ENCODE measurements at places on chromosomes 4 and X.

GRCh38 chr4:126710935-126711334 lies 921.8 kb upstream of the INTU start:
- DNase-seq: no peak

GRCh38 chr4:6627832-6628231 lies 12.7 kb upstream of the MRFAP1 start:
- no peak for DNase-seq

- DNase-seq: no peak
These were observed 109.7 kb downstream of the NKX6-1 start for GRCh38 chr4:84389406-84389805.

DNA sequence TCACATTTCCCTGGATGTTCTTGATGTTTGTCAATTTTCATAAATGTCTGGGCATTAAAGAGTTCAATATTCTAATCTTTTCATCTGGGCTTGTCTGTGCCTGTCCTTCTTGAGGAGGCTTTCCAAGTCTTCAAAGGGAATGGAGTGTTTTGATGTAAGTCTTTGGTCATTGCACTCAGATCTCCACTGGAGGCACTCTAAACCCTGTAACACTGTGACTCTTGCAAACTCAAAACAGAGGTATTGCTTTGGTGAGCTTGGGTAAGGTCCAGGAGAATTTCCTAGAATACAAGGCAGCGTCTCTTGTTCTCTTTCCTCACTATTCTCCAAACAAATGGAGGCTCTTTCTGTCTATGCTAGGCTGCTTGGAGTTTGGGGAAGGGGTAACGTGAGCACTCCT lies 1118.1 kb upstream of the PABPC4L start:
- DNase-seq: no peak

DNA sequence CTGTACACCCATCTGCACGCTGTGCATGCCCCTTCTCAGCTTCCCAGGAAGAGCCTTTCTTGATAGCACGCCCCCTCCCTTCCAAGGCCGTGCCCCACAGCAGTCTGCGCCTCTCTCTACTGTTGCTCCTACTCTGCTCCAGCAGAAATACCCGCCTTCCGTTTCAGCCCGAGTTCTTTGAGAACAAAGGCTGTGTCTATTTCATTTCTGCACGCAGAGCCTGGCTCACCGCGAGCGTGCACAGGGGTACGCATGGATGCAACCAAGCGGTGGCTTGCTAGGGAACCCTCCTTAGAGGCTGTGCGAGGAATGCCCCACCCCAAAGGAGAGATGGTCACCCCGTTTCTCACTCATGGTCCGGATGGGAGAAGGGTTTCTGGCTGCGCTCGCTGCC lies 485 bp downstream of the AADAT start:
- DNase-seq: no peak

DNA sequence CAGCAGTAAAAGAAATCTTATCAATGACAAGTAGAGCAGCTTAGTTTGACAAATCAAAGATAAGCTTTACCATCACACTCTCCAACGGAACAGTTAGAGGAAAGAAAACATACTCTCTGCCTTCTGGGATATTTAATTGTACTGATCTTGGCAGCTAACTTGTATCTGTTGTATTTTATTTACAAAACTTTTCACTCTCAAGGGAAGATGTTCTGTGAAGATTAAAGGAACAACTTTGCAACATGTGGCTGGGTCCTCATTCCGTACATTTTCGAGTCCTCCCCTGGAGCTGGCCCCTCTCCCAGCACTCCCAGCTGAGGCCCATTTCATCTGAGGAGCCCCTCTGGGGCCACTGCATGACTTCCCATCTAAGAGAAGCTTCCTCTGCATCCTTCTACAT lies 74.4 kb downstream of the RPS3A start:
- DNase-seq: no peak

- DNase-seq: no peak
These were observed 671.3 kb upstream of the GALNT7 start for GRCh38 chr4:172497321-172497720.

- no peak for DNase-seq
These were observed 600.6 kb upstream of the PCDH10 start for GRCh38 chr4:132548463-132548862.

GRCh38 chrX:123203772-123204171 lies 19.7 kb downstream of the GRIA3 start:
- DNase-seq: no peak

DNA sequence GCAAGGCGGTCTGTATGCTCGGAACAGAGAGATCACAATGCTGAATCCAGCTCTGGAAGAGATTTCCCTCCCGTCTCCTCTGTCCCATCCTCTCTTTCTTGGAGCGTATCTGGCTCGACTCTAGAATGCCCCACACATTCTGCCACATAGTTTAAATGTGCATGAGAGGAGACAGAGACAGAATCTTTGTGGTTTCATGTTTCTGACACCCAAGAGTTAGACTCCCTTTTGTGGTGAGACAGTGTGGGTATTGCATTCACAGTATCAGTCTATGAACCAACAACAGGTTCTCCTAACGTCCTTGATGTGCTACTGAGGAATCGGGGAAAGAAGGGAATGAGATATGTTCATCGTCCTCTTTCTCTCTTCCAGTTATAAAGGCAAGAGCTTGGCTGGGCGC lies 25.3 kb downstream of the FAM47E start:
- DNase-seq: no peak

DNA sequence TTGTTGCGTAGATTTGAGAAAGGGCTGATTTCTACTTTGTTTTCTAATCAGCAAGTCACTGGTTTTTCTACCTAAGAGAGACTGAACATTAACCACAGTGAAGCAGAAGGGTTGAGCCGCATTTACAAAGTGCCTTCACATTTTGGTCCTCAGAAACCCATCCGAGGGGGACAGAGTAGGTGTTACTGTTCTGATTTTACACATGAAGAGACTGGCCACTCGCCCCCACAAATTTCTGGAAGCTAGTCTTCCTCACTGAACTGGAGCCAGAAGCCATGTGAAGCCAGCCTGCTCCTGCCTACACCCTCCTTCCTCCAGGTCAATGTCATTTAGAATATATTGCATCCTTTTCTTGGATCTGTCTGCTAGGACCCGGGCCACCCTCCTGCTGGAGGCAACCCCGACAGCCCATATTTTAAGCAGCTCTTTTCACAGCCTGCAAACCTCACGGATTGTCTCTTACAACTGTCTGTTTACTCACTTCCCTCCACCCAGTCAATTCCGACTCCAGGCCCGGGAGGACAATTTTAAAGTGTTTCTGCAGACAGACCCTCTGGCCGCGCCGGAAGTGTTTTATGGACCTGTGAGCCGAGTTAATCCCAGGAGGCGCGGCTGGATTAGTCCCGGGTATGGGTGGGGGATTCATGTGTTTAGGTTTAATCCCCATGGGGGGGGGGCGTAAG lies 73.2 kb upstream of the BCOR start:
- no peak for DNase-seq

DNA sequence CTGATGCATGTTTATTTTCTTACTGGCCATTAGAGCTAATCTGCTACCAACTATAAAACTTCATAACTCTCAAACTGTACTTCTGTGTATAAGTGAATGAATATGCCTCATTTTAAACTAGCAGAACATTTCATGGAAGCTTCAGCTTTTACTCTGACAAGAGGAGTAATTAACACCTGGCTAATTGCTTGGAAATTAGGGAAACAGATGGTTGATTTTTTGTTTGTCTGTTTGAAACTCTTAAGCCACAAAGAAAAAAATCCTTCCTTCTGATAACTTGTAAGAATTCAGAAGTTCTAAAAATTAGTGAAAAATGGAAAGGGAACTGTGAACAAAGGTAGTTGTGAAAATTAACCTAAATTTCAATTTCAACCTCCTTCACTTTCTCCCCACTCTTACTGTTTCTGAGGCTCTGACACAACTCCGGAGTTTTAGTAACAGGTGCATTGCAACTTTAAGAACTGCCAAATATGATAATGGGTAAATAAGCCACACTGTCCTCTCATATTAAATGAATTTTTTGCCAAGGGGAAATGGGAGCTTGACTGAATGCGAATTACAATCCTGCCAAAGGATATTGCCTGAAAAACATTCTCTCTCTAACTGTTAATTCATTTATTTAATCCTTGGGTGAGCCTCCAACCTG lies 1.0 kb downstream of the EGF start:
- no peak for DNase-seq

DNA sequence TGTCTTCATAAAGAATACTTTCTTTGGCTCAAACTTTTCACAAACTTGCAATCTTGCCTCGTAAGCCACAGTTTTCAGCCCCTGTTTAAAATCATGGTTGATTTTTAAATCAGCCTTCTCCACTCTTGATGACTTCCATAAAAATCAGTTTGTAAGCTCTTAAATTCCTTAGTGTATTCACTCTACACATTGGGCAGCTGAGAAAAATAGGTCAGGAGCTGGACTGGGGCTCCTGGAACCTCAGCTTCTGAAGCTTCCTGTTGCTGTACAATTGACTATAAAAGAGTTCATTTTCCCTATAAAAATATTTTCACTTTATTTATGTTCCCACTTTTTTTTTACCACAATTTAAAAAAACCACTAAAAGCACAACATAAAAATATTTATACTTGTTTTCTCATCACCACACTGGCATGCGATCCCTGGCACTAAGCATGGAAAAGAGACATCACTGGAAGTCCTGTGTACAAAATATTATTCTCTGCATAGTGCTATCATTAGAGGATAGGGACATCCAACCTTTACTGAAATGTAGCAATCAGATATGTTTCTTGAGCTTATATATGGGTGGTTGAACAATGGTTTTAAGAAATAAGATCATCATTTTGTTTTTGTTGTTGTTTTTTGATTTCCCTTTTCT lies 345.7 kb downstream of the FBXO8 start:
- DNase-seq: no peak

DNA sequence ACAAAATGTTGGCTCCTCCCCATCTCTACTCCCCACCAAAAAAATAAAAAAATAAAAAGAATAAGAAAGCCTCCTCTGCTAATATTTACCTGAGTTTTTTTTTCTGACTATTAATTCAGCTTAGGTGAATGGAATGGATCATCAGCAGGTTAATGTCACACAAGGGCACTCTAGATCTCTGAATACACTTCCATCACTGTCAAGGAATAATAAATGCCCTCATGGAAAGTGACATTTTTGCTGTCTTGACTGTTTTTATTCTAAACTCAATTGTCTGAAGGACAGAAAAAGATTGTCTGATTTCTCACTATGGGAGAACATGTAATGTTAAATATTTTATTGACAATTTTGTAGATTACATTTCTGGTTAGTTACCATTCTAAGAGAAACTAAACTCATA lies 30.4 kb upstream of the TLL1 start:
- no peak for DNase-seq

GRCh38 chr4:13933191-13933590 lies 305.7 kb upstream of the BOD1L1 start:
- DNase-seq: no peak

DNA sequence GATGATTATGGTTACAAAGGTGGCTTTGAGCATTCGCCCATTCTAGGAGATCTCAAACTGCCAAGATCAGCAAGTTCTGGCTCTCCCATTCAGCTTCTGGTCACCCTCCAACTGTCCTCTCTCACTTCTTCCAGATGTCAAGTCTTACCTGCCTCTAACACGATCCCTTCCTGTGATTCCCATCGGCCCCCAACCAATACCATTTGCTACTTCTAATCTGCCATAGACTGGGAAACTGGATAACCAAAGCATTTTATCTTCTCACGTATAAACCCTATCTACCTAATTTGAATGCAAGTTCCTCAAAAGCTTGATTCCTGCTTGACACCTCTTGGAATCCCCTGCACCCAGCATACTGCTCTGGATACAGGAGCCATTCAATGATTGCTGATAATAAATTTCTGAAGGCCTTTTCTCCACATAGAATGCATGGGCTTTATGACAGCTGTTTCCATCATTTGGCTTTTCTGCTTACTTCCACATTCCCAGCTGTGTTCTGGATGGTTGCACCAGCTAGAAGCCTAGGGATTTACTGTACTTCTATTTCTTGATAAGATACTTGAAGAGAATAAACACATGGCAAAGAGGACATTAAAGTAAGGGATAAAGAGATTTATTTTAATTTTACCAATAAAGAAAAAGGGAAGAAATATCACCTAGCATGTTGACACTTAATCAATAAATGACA lies 9.6 kb downstream of the GPC4 start:
- no peak for DNase-seq

DNA sequence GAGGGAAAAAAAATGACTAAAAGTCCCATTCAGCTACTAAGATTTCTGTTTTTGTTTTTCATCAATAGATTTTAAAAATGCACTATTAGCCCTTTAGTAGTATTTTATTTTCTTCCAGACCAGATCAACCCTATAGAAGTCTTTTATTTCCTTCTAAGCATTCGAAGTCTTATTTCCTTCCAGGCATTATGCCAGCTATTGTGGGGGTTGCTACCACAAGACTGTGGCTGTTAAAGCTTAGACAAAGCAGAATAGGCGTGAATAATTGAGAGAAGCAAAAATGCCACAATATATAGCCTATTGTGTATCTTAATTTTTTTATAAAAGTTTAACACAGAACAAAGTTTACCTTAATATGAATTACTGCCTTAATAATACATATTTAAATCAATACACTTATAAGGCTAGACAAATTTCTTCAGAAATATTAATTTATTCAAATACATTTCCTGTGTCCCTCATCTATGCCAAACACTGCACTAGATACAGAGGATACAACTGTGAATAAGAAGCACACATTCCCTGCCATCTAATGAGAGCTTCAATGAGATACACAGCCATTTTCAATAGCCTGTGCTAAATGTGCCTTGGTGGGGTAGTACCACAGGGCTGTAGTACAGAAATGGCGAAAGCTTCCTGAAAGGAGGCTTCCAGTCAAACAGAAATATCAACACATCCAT lies 33.1 kb downstream of the SLC10A7 start:
- DNase-seq: no peak

- no peak for DNase-seq
These were observed 47.1 kb upstream of the THOC2 start for GRCh38 chrX:123779908-123780396.

- no peak for DNase-seq
These were observed 12.3 kb upstream of the TMEM271 start for GRCh38 chr4:588351-588849.

Measured in T-helper 22 cell (primary cell).